ENCODE measurements at places on chromosomes 7 and 10. TPM values are rescaled to one million over a fixed set of nuclear protein-coding genes. Genes with fewer than 3 reads are reported as not detected.

GPC2 gene
- total RNA-seq, result 0.92 TPM

GRCh38 chr7:47587351-47587750 lies 5.4 kb upstream of the TNS3 start:
- DNase-seq, result no peak

- no peak for DNase-seq
These were observed 378.0 kb upstream of the PODXL start for GRCh38 chr7:131934452-131934851.

GRCh38 chr7:138890499-138891445 lies 90.4 kb downstream of the KIAA1549 start:
- no peak for DNase-seq
